AG10803 (cell line): ENCODE measurements at places on chromosomes 6 and 20.

DNA sequence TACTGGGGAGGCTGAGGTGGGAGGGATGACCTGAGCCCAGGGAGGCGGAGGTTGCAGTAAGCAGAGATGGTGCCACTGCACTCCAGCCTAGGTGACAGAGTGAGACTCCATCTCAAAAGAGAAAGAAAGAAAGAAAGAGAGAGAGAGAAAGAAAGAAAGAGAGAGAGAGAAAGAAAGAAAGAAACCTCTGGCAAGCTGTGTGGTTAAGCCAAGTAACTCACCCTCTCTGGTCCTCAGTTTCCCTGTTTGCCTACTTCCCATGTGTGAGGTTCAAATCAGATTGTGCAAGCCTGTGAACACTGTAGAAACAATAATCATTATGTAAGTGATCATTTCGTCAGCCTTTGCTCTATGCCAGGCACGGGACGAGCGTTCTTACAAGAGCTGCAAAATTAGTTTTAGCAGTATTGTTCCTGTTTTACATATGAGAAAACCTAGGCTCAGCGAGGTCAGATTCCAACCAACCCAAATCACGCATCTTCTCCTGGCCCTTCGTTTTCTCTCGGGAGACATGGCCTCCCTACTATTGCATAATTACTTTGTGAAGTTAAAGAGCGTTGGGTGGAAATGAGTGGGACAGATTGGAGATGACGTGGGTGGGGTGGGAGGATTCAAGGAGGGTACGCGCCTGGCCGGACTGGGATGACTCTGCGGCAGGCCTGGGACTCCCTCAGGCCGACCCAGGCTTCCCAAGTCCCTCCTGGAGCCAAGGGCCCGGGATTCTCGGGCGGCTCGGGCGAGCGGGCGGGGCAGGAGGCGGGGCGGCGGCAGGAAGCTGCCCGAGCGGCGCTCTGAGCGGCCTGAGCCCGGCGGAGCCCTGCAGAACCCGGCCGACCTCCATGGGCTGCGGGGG is at the start of gene SNX21:
Gene SNX21 (plus strand): TSS at position 770 of the 853 bp plus-strand sequence. CDS start 121 bp downstream, outside the sequence.
- peak; percentile 97 for DNase-seq

GRCh38 chr6:27838058-27838944 is 73.9 kb downstream of the OR2B2 start:
- DNase-seq: peak; percentile 99

DNA sequence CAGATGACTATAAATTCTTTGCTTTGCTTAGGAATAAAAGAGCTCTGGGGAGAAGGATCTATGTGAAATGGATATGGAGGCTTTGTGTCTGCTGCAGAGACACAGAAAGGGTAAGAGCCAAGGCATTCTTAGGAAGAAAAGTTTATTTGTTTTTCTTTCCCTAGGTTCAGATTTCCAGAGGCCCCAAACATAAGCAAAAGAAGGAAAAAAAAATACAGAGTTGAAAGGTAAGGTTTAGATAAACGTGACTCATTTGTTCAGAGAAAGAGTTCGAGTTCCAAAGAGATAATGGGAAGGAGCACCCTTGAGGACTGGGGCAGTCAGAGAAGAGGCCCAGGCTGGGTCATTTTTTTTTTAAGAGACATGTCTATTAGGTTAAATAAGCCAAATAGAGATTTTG is 27.4 kb upstream of the BMP5 start:
- no peak for DNase-seq

GRCh38 chr6:84854811-84855400 is 90.5 kb upstream of the TBX18 start:
- DNase-seq: no peak

- no peak for DNase-seq
Measured at GRCh38 chr20:46646122-46646521, 5.1 kb downstream of the SLC13A3 start.

- peak; percentile 68 for DNase-seq
Measured at GRCh38 chr6:21064756-21065340, 528.7 kb upstream of the SOX4 start.

DNA sequence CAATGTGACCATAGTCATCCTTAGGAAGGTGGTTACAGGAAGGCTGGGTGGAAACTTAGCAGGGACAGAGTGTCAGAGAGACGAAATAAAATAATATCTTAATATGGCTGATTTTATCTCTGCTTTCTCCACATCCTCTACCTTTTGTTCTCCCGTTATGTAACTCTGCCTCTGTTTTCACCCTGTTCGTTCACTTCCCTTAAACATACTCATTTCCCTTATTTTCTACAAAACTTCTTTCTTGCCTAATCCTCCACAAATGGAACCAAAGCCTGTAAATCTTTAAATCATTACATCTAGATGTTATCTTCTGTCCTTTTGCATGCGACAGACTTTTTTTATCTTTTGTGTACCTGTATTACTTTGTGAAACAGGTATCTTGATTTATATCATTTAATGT is 23.3 kb upstream of the CRIP3 start:
- DNase-seq: no peak

DNA sequence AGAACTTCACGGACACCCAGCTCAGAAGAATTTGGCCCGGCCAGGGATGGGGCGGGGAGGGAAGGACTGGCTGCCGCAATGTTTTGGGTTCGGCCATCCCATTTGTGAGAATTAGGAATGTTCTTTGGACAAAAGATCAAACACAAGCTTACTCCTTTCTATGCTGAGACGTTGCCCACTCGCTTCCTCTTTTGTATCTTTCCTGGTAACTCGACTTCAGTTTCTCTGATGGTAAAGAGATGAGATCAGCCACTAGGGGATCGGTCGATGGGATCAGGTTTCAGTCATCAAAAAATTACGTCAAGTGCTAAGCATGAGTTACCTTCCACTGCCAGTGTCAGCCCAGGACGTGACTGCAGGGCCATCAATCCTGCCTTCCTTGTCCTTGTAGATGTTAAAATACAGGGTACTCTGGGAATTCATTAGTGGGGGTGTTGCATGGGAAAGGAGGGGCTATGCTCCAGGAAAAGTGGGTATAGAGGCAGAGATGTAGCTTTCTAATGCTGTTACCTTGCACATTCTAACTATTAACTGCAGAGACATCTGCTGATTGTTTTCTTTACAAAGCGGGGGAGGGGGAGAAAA is 190.2 kb downstream of the TSHZ2 start:
- peak; percentile 60 for DNase-seq

DNA sequence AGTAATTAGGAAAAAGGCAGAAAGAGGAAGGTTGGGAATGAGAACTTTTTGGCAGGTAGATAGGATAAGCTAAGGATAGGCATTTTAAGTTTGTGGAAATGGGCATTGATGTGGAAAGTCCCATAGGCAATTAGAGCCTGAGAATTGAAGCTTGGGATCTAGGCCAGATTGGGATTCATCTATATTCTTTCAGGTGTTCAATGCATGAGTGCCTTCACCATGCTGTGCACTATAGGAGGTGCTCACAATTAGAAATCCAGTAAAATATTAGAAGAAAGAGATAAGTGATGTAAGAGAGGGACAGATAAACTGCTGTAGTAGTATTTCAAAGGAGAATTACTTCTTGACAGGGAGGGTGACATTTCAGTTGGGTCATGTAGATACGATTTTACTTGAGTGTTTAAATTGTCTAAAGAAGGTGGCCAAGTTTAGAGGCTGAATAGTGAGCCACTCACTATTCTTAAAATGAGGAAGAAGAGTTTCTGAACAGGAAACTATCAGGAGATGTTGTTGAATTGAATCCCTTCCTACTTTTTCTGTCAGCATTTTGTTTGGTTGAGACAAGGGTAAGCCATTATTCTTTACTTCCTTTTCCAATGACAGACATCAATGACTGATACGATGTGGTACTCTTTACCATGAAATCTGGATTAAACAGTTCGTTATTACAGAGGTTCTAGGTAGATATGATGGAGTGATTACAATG is 31.0 kb upstream of the CTAGE9 start:
- no peak for DNase-seq

GRCh38 chr6:104969108-104969507 is 12.2 kb downstream of the LIN28B start:
- DNase-seq: no peak

- no peak for DNase-seq
Measured at GRCh38 chr6:5645328-5646290, 361.1 kb downstream of the NRN1 start.

DNA sequence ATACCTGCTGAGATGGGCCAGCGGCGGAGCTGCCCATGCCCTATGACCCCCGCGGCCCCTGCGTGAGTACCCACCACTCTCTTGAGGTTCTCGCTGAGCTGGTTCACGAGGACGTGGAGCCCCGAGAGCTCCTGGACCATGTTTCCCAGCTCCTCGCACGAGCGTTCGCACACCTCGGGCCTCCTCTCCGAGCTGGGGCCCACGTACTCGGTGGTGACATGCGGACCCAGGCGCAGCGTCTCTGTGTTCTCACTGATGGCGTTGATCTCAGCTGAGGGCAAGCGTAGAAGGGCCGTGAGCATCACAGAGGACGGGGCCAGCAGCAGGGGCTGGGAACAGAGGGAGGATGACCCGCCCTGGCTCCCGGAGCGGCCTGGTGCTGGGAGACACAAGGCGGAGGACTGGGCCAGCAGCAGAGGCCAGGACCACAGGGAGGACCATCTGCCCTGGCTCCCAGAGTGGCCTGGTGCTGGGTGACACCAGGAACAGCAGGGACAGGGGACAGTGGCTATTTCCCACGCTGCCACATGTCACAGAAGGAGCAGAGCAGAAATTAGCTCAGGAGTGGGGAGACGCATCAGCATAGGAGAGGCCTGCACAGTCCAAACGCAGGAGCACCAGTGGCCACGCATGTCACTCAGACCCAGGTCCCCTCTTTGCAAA is 11.8 kb downstream of the THBS2 start:
- DNase-seq: no peak

DNA sequence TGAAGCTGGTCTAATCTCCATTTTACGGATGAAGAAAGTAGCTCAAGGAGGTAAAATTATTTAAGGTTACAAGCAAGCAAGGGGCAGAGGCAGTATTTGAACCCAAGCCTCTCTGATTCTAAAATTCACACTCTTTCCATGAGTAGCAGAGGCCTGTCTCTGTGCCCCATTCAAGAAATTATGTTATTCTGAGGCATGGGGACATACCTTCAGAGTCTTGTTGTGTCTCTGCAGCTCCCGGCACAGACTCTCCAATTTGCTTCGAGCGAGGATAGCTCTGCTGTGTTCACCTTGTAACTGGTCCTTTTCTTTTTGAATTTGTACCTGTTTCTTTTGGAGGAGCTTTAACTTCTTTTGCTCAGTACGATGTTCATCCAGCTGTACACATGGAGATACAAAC is 21.5 kb downstream of the TXLNB start:
- no peak for DNase-seq

GRCh38 chr6:113629975-113630737 is 227.0 kb upstream of the MARCKS start:
- DNase-seq: peak; percentile 88

GRCh38 chr20:22581437-22582385 is 2.7 kb downstream of the FOXA2 start:
- DNase-seq: no peak

GRCh38 chr20:14984768-14985622 is 647.6 kb upstream of the FLRT3 start:
- DNase-seq: no peak
